CD4-positive, alpha-beta memory T cell (primary cell): ENCODE measurements at places on chromosomes 12 and 14. TPM values are rescaled to one million over a fixed set of nuclear protein-coding genes. Genes with fewer than 3 reads are reported as not detected.

Gene PPM1H
- 0.14 TPM for total RNA-seq

Gene KRT75
- not detected for total RNA-seq

Gene IL31
- total RNA-seq = not detected

Gene NOVA1
- total RNA-seq = not detected

Gene RAPGEF3
- total RNA-seq = 0.39 TPM

DNA sequence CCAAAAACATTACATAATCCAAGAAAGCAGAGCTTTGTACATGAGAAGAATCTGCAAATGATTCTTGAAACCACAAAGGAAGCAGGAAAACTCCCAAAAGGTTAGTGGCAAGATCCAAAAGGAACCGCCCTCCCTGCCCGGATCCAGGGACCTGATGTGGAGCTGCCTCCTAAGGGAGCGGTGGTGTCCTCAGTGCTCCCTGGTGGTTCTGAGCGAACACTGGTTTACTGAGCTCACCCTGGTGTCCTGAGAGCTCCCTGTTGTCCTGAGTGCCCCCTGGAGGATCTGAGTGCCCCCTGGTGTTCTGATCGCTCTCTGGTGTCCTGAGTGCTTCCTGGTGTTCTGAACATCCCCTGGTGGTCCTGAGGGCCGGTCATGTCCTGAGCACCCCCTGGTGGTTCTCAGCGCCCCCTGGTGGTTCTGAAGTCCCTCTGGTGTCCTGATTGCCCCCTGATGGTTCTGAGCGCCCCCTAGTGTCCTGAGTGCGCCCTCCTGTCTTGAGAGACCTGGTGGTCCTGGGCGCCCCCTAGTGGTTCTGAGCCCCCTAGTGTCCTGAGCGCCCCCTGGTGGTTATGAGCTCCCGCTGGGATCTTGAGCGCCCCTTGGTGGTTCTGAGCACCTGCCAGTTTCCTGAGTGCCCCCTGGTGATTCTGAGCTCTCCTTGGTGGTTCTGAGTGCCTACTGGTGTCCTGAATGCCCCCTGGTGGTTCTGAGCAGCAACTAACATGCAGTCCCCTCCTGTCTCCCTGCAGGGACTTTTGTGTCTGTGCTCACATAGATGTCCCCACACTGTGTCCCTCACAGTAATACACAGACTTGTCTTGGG is 891.1 kb downstream of the TMEM121 start:
- H3K27me3 ChIP-seq = no peaks in the 10 kb centered on the region
- peak; percentile 72 for DNase-seq
- no peak overlapping the region for H3K27ac ChIP-seq
- H3K36me3 ChIP-seq = no peaks in the 10 kb centered on the region
- H3K4me1 ChIP-seq = no peaks in the 10 kb centered on the region

GRCh38 chr12:44088647-44089046 is 252.8 kb downstream of the TMEM117 start:
- H3K4me1 ChIP-seq = no peaks in the 10 kb centered on the region
- no peaks in the 10 kb centered on the region for H3K36me3 ChIP-seq
- DNase-seq = no peak
- H3K27ac ChIP-seq = no peak overlapping the region
- no peaks in the 10 kb centered on the region for H3K27me3 ChIP-seq
- no peak overlapping the region for H3K4me3 ChIP-seq

DNA sequence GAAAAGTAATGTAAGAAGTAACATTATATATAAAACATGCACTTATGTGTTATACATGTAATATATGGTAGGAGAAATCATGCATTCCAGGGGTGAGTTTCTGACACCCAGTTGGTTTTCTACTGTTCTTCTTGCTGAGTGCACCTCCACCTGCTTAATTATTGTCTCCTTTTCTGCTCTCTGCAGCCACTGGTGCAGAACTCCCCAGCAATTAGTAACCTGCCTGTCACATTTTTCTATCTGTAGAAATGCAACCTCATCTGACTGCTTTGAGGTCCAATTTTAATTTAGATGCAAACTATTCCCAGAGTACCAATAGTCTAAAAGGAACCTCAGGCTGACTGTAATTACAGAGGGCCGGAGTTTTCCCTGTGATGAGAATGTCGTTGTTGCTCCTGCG is 842.1 kb downstream of the AACS start:
- no peaks in the 10 kb centered on the region for H3K36me3 ChIP-seq
- no peak overlapping the region for H3K4me3 ChIP-seq
- no peak overlapping the region for H3K27ac ChIP-seq

DNA sequence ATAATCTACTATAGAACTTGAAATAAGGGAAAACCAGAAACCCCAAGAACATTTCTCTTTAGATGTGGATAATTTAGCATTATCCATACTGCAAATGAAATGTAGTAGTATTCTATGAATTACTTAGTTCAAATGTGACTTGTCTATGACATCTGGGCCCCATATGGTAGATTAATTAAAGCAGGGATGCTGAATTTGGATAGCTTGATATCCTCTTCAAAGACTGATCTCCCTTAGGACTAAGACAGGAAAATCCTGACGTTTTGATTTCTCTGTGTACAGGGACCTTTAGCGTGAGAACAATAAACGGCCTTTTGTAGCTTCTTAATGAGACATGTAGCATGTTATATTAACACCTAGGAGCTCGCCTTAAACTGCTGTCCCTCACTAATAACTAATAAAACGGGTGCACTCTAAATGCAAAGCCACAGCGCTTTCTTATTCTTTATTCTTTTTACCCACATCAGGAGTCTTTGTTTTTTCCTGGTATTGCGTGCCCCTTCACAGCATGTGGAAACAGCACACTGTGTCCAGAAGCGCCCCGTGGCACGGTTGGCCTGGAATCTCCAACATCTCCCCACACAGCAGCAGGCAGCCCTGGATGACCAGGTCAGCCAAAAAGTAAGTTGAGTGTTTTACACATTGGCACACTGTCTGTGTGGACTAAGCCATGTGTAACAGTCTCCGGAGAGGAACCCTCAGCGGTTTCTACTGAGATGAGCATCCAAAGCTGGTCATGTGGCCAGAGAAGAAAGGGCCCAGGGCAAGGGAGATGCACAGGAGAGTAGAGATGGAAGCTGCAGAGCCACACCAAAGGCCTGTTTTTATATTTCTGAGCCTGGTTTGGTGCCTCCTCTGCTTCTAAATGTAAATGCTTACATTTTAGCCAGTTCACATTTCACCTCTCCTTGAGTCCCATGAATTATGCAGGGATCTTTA is 93.1 kb downstream of the SRGAP1 start:
- no peaks in the 10 kb centered on the region for H3K36me3 ChIP-seq
- H3K27me3 ChIP-seq = no peaks in the 10 kb centered on the region
- H3K4me1 ChIP-seq = no peaks in the 10 kb centered on the region
- no peak overlapping the region for H3K27ac ChIP-seq
- DNase-seq = no peak

DNA sequence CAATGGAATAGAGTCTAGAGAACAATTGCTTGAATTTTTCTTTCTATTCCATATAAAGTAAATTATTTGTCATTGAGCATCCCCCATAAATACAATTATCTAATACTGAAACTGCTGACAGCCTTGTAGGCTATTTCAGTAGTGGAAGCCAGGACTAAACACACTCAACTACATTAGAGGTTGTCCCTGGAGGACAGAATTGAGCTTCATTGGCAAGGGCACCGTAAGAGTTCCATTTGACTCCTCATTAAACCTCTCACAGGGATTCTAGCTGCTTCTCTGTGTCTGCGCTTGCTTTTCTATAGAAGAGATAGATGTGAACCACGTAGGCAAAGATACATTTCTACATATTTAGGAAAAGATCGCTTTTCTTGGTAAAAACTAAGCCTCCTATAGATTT is 3.5 kb upstream of the PTPRO start:
- no peak for DNase-seq
- no peaks in the 10 kb centered on the region for H3K36me3 ChIP-seq
- H3K4me1 ChIP-seq = no peaks in the 10 kb centered on the region
- no peak overlapping the region for H3K4me3 ChIP-seq
- H3K27ac ChIP-seq = no peak overlapping the region

DNA sequence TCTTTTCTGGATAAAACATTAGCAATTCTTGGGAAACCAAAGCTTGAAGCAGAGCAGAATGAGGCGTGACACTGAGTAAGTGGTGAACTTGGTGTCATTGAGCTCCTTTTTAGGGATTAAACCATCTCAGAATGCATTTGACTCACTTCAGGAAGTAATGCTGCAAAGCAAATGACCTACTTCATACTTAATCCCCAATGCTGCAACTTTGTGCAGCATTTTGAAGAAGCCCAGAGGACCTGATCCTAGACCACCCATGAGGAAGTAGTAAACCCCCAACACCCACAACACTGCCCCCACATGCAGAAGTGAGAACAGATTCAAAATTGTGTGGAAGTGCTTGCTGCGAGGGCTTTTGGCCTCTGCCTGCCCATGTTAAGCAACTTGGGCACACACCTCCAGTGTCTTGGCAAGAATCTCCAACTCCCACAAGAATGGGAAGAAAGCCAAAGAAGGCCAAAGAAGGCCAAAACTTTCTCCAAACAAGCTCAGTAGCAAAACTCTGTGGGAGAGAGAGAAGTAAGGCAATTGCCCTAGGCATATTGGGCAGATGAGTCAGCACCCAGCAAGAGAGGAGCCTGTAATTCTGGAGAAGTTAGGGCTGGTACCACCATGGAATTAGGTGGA is 69.2 kb upstream of the ETV6 start:
- DNase-seq = no peak
- H3K27me3 ChIP-seq = no peaks in the 10 kb centered on the region
- no peaks in the 10 kb centered on the region for H3K36me3 ChIP-seq
- no peak overlapping the region for H3K4me3 ChIP-seq
- H3K27ac ChIP-seq = no peak overlapping the region
- H3K4me1 ChIP-seq = peaks cover 3% of the 10 kb centered on the region

GRCh38 chr14:55301437-55302121 is 30.4 kb downstream of the FBXO34 start:
- no peak overlapping the region for H3K27ac ChIP-seq
- no peaks in the 10 kb centered on the region for H3K36me3 ChIP-seq
- H3K4me3 ChIP-seq = no peak overlapping the region
- H3K4me1 ChIP-seq = peaks cover 35% of the 10 kb centered on the region

DNA sequence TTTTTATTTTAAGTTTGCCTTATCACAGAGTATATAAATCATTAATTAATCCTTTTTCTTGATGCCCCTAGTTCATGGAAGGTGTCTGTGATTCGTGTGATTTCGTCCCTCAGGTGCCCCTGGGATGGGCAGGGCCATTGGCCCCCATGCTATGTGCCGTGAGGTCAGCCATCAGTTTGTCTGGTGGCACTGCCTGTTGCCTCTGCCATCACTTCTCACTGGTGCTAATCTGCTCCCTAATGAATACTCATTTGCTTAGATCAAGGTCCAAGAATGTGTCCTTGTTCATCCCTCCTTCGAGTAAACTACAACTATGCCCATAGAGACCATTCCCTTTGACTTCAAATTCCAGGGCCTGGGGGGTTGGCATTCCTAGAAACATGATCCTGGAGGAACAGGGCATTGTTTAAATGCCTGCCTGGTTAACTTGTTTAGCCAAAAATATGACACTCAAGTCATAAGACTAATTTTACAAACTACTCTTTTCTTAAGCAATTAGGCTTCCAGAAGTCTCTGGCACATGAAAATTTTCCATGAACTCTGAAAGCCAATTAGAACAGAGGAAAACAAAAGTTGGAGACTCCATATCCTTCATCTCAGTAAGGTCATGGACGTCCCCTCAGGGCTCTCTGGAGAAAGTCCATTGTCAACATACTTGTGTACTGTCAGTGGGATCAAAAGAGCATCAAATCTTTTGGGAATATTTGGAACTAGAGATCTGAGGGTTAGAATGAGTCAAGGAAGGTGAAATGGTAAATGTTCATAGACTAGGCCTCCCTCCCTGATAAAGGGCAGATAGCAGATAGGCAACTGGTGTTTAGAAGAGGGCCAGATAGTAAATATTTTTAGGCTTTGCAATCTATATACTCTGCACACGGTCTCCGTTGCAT is 90.9 kb upstream of the PLXNC1 start:
- no peaks in the 10 kb centered on the region for H3K36me3 ChIP-seq
- no peaks in the 10 kb centered on the region for H3K27me3 ChIP-seq
- no peak overlapping the region for H3K4me3 ChIP-seq
- no peak overlapping the region for H3K27ac ChIP-seq
- no peak for DNase-seq

DNA sequence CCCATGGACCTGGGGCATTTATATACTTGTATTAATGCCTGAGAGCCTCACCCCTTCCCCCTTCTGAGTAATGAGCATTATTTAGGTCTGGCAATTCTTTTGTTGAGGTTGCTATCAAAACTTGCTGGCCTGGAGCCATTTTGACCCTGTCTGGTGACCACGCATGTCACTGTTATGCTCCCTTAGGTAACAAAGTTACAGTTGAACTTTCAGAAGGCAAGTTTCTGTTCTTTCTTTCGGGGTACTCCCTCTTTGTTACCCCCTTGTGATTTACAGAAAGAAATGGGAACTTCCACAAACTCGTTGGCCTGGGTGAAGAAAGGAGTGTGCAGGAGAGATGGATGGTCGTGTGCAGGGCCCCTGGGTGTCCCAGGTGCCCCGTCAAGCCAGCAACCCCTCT is 305.4 kb downstream of the DPF3 start:
- no peaks in the 10 kb centered on the region for H3K27me3 ChIP-seq
- no peak for DNase-seq
- no peak overlapping the region for H3K27ac ChIP-seq
- H3K36me3 ChIP-seq = no peaks in the 10 kb centered on the region

DNA sequence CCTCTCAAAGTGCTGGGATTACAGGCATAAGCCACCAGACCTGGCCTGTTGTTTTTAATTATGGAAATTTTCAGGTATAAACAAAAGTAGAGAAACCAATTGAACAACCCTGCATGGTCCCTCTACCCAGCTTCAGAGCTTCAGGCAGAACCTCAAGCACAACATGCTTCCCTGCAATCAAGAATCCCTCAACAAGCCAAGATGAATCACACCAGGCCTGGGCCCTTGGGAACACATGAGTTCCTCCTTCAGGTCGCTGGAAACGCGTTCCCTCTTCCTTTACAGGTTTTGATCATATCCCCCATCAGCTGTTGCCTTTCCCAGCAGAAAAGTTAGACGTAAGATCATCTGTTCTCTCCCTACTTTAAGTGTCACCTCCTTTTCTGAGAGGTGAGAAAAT is 20.5 kb upstream of the CORO1C start:
- H3K27ac ChIP-seq = no peak overlapping the region
- no peak overlapping the region for H3K4me3 ChIP-seq
- H3K27me3 ChIP-seq = no peaks in the 10 kb centered on the region
- H3K4me1 ChIP-seq = no peaks in the 10 kb centered on the region

- H3K4me1 ChIP-seq = peaks cover 5% of the 10 kb centered on the region
- no peak overlapping the region for H3K4me3 ChIP-seq
- no peaks in the 10 kb centered on the region for H3K36me3 ChIP-seq
- no peaks in the 10 kb centered on the region for H3K27me3 ChIP-seq
- no peak overlapping the region for H3K27ac ChIP-seq
Observed at GRCh38 chr14:77006132-77006531, 22.4 kb downstream of the IRF2BPL start.

DNA sequence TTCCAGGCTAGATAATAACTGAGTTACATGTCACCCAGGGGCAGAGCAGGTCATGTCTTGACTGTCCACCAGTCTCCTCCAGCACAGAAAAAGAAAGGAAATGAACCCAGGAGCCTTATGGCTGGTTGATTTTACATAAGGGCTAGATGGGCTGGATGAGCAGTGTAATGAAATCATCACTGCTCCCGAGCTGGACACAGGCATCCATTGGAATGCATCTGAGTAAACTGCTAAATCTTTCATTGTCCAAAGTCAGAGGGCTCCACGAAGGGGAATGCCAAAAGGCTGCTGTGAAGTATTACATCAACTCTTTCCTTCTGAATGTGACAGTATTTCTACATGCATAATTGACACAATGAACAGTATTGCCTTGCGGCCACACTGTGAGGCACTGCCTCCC is 30.1 kb upstream of the TSPAN11 start:
- H3K36me3 ChIP-seq = no peaks in the 10 kb centered on the region
- no peak for DNase-seq
- H3K4me1 ChIP-seq = no peaks in the 10 kb centered on the region
- no peaks in the 10 kb centered on the region for H3K27me3 ChIP-seq
